Activated CD4-positive, alpha-beta T cell treated with anti-CD3 and anti-CD28 coated beads, Interleukin-2, amount 50 U/mL, for 24 hours (primary cell): ENCODE measurements at places on chromosomes 3 and 15.

DNA sequence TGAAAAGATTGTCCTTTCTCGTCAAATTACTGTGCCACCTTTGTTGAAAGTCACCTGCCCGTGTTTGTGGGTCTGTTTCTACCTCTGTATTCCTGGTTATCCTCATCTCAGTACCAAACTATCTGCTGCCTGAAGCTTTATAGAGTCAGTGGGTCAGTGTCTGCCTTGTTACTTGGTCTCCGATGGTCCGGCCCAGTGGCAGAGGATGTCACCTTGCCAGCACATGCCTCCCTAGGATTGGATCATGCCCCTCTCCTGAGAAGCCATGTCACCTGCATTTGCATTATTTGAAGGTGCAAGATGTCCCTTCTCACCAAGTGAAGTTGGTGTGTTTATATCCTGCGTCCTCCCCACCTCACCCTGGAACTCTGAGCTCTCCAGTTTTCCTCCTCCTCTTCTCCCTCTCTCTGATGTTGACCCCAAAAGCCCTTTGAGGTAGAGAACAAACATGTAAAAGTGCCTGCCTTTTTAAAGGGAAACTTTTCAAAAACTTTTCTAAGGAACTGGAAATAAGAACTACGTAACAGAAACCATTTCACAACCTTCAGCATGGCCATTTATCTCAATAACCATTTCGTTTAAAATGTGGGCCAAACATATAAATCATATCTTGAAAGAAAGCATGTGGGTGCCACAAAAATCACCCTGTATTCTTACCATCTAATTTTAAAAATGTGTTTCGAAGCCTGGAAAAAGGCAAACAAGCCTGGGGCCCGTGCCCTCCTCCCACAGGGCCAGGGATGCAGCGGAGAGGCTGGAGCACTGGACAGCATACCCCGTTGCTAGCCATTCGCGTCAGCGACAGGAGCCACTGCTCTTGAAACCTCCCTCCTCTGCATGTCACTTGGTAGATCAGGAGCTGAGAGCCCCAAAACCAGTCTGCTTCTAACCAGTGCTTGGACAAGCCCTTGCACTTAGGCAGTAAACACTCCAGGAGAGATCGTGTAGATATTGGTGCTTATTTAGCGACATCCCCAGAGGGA lies 102.1 kb downstream of the VGLL4 start:
- no peak for DNase-seq

DNA sequence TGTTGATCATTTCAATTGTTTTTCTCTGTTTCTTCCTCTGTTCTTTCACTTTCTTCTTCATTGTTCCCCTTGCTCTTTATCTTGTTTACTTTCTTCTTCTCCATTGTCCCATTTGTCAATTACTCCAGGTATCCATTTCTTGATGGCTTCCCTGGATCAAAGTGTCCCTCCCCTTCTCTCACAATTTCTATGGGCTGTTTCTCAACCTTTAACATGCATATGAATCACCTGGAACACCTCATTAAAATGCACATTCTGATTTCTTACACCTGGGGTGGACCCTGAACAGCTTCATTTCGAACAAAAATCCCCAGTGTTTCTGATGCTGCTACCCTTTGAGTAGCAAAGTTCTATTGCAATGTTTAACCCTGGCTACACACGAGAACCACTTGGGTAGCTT lies 454.8 kb downstream of the EPHA6 start:
- no peak for DNase-seq

DNA sequence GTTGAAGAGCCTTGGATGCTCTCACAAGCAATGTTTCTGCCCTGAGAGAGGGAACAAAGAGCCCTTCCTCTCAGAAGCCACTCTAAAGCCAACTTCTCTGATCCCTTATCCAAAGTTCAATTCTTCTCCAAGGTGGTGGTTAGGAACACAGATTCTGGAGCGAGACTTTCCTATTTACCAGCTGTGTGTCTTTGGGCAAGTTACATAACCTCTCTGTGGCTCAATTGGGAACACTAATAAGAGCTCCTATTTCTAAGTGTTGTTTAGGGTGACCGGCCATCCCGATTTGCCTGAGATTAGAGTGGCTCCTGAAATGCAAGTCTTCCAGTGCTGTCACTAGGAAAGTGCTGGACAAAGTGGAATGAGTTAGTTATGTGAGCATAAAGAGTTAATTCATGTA lies 108.8 kb upstream of the PTX3 start:
- DNase-seq = no peak

- no peak for DNase-seq
Observed at GRCh38 chr3:46354984-46355383, 1.1 kb downstream of the CCR2 start.

GRCh38 chr3:189375532-189375931 lies 203.8 kb downstream of the TPRG1 start:
- DNase-seq = no peak

DNA sequence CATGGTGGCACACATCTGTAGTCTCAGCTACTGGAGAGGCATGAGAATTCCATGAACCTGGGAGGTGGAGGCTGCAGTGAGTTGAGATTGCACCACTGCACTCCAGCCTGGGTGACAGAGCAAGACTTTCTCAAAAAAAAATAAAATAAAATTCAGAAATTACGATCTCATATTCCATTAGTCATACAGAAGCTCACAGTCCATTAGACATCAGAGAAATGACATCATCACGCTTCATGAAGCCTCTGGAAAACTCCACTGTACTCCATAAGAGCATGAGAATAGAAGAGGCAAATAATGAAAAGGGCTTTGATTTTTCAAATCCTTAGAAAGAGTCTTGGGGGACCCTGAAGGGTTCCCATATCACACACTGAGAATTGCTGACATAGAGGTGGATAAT lies 145.0 kb upstream of the MITF start:
- DNase-seq = no peak

DNA sequence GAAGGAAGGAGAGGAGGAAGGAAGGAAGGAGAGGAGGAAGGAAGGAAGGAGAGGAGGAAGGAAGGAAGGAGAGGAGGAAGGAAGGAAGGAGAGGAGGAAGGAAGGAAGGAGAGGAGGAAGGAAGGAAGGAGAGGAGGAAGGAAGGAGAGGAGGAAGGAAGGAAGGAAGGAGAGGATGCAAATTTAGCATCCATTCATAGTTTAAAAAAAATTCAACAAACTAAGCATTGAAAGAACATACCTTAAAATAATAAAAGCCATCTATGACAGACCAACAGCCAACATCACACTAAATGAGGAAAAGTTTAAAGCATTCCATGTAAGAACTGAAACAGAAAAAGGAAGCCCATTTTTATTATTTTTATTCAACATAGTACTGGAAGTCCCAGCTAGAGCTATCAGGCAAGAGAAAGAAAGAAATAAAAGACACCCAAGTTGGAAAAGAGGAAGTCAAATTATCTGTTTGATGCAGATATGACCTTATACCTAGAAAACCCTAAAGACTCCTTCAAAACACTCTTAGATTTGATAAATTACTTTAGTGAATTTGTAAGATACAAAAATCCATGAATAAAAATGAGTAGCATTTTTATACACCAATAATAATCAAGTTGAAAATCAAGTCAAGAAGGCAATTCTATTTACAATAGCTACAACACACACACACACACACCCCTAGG lies 52.2 kb upstream of the FXR1 start:
- DNase-seq = no peak

DNA sequence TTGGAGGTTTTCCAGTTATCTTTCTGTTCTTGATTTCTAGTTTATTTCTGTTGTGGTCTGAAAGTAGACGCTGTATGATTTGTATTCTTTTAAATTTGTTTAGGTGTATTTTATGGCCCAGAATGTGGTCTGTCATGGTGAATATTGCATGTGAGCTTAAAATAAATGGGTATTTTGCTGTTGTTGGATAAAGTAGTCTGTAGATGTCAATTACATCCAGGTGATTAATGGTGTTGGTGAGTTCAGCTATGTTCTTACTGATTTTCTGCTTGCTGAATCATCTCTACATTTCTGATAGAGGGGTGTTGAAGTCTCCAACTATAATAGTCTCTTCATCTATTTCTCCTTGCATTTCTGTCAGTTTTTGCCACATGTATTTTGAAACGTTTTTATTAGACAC lies 383.3 kb upstream of the SGO1 start:
- no peak for DNase-seq

GRCh38 chr3:169389925-169390253 lies 273.6 kb downstream of the MECOM start:
- no peak for DNase-seq

DNA sequence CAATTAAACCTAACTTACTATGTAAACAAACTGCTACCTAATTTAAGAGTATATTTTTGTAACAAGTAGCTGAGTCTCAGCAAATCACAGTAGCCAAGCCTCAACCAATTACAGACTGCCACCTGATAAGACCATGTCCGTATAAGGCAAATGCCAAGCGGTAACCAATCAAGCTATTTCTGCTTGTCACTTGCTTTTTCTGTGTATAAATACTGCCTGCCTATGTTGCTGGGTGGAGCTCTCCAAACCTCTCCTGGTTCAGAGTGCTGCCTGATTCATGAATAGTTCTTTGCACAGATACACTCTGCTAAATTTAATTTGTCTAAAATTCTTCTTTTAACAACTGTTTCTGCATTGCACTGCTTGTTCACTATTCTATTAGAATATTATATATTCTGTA lies 42.6 kb downstream of the ZNF148 start:
- no peak for DNase-seq
